Activated T-helper 1 cell treated with anti-CD3 and anti-CD28 coated beads, Interleukin-12 subunit alpha, Interleukin-12 subunit beta, Interleukin-2, Interleukin-4 antibody, amounts not matched to agents 30 ng/mL and 10 ng/mL and 1 ng/mL, durations not matched to agents 14 hours and 24 hours and 36 hours (primary cell): ENCODE measurements at places on chromosomes 16 and 17. TPM values are rescaled to one million over a fixed set of nuclear protein-coding genes. Genes with fewer than 3 reads are reported as not detected.

ALDOC gene
- total RNA-seq: 44.0 and 47.6 TPM in 2 replicates

TP53TG3B gene
- total RNA-seq: not detected in 2 replicates

DNA sequence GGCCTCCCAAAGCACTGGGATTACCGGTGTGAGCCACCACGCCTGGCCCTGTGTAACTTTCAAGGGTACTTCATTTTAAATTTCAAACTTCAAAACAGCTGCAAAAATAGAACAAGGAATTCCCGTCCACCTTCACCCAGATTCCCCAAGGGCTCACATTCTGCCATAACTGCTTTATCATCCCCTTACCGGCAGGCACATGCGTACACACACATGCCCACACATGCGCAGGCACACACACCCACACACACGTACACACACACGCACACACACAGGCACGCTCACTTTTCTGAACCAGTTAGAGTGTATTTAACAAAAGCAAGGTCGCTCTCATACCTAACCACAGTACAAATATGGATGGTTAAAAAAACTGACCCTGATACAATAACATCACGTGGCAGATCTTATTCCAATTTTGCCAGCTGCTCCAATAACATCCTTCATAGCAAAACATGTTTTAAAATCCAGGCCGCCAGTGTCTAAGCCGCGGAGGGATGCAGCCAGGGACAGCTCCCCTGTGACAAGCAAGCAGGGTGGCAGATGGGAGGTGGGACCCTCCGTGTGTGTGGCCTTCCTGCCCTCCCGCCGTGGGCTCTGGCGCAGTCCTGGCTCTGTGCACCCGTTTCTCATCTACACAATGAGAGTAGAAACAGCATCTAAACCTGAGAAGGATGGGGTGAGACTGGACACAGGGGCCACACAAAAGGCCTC is 23.1 kb downstream of the PDIA2 start:
- H3K4me3 ChIP-seq: no peak overlapping the region
- H3K27ac ChIP-seq: no peak overlapping the region
- H3K4me1 ChIP-seq: peaks cover 6% of the 10 kb centered on the region
- H3K36me3 ChIP-seq: peaks cover 6% of the 10 kb centered on the region
- DNase-seq: no peak
- H3K27me3 ChIP-seq: no peaks in the 10 kb centered on the region

GRCh38 chr16:50812876-50813466 is 71.1 kb downstream of the CYLD start:
- H3K27ac ChIP-seq: no peak overlapping the region
- no peaks in the 10 kb centered on the region for H3K36me3 ChIP-seq
- no peaks in the 10 kb centered on the region for H3K4me1 ChIP-seq
- H3K4me3 ChIP-seq: no peak overlapping the region

DNA sequence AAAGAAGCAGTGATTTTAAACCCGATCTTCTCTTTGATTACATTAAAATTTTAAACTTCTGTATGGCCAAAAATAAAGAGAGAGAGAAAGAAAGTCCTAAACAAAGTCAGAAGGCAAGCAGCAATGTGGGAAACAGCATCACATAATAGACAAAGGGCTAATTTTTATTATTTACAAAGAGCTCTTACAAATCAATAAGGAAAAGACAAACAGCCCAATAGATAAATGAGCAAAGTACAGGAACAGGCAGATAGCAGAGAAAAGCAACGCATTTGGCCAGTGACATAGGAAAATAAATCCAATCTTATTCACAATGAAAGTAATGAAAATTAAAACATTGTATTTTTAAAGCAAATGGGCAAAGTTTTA is 93.1 kb downstream of the SALL1 start:
- no peak overlapping the region for H3K27ac ChIP-seq
- H3K27me3 ChIP-seq: peaks cover 19% of the 10 kb centered on the region
- no peak for DNase-seq
- H3K4me3 ChIP-seq: no peak overlapping the region
- no peaks in the 10 kb centered on the region for H3K4me1 ChIP-seq

- H3K27ac ChIP-seq: no peak overlapping the region
- H3K4me3 ChIP-seq: no peak overlapping the region
- peaks cover 3% of the 10 kb centered on the region for H3K27me3 ChIP-seq
- no peaks in the 10 kb centered on the region for H3K36me3 ChIP-seq
- no peak for DNase-seq
Measured at GRCh38 chr17:69142175-69142802, 594 bp upstream of the ABCA6 start.

DNA sequence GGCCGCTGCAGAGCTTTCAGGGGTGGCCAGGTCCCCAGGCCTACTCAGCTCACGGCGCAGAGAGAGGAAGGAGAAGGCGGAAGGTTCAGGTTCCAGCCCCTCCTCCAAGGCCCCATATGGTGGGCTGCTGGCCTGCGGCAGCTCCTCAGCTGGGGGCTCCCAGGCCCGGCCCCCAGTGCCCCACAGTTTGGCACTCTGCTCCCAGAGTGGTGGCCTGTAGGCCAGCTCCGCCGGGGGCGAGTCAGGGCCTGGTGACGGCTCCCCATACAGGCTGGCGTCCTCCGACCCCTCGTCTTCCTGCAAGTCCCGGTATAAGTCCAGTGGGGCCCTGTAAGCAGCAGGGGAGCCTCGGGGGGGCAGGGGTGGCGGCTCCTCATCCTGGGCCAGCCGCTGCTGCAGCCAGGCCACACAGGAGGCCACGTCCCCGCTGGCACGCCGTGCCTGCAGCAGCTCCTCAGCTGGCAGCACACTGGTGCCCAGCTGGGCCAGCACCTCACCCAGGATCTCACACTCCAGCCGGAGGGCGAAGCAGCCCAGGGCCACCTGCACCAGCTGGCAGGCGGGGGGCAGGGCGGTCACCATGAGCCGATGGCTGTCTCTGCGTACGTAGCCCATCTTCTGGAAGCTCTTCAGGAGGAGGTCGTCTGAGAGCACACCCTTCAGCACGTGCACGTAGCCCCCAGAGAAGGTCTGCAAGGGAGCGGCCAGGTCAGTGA is 3.7 kb downstream of the SPATA2L start:
- peaks cover 6% of the 10 kb centered on the region for H3K4me1 ChIP-seq
- no peak for DNase-seq
- H3K27ac ChIP-seq: no peak overlapping the region
- H3K27me3 ChIP-seq: no peaks in the 10 kb centered on the region

DNA sequence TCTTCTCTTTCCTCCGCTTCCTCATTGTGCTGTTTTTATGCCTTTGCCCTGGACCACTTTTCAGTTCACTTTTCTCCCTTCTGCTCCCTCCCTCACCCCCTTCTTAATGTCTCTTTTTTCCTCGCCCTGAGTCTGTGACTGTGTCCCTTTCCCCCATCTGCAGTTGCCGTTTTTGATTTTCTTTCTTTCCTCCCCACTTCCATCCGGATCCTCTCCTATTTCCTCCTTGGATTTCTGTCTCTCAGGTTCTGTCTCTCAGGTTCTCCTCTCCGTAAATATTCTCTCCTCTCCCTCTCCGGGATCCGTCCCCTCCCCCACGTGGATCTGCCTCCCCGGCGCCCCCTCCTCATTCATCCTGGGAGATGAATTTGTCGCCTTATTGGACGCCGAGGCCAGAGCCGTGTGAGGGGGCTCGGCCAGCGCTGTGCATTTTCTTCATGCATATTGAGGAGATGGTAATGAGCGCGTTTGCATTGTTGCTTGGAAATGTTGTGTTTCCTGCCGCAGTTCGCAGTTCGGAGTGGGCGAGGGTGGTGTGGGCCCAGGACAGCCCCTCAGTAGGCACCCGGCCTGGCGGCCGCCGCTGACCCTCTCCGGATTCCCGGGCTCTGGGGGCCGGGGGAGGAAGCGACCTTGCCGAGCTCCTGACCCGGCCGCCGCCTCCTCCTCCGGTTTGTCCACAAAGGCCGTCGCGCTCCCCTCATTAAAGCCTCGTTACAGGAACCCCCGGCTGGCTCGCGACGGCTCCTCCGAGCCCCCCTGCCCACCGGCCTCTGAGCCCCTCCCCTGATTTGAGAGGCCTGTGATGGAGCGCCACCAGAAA is 4.5 kb upstream of the IRX3 start:
- no peaks in the 10 kb centered on the region for H3K36me3 ChIP-seq
- peak overlapping the region; percentile 80 for H3K27ac ChIP-seq
- peaks cover 6% of the 10 kb centered on the region for H3K4me1 ChIP-seq
- peaks cover 55% of the 10 kb centered on the region for H3K27me3 ChIP-seq
- H3K4me3 ChIP-seq: no peak overlapping the region

DNA sequence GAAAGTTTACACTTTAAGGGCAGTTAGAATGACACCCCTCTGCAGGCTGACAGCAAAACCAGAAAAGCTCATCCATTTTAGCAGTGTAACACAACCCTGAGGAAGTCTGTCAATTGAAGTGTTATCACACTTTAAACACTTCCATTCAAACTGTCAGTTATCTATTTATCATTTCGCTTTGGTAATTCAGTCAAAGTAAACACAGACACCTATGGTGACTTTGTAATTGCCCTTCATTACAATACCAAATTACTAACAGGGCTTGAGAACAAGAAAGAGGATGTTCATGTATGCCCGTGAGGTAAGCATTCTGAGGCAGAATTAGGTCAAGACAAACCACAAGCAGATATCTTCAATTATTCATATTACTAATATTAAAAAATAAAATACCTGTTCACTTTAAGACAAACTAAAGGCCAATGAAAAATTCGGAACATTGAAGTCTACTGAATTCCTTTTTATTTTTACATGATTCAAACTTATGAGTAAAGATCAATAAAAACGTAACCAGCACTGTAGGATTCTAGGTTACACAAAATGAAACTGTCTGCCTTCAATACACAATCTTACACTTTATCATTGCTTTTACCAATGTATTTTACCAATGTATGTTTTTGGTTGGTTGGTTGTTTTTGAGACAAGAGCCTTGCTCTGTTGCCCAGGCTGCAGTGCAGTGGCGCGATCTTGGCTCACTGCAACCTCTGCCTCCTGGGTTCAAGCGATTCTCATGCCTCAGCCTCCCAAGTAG is 57.1 kb downstream of the BRIP1 start:
- H3K4me3 ChIP-seq: no peak overlapping the region
- H3K4me1 ChIP-seq: no peaks in the 10 kb centered on the region
- H3K36me3 ChIP-seq: peaks cover 8% of the 10 kb centered on the region
- no peak for DNase-seq
- H3K27ac ChIP-seq: no peak overlapping the region

- no peak overlapping the region for H3K4me3 ChIP-seq
- no peak for DNase-seq
- no peak overlapping the region for H3K27ac ChIP-seq
- no peaks in the 10 kb centered on the region for H3K27me3 ChIP-seq
- no peaks in the 10 kb centered on the region for H3K36me3 ChIP-seq
Measured at GRCh38 chr16:51287121-51287755, 136.2 kb upstream of the SALL1 start.
